ENCODE measurements at places on chromosomes 4 and X. TPM values are rescaled to one million over a fixed set of nuclear protein-coding genes. Genes with fewer than 3 reads are reported as not detected.
A peak's percentile ranks its signal among the peaks of the same experiment; 100 is the strongest.

The NWD2 gene
- under 0.01 TPM for polyA plus RNA-seq

The PYURF gene
- 114 TPM for polyA plus RNA-seq

The EGF gene
- 0.48 TPM for polyA plus RNA-seq

The PPA2 gene
- 108 TPM for polyA plus RNA-seq

The CLDN34 gene
- not detected for polyA plus RNA-seq

The DUSP21 gene
- polyA plus RNA-seq, result 2.2 TPM

The ESX1 gene
- polyA plus RNA-seq, result not detected

The FGF16 gene
- polyA plus RNA-seq, result not detected

The SFRP2 gene
- polyA plus RNA-seq, result 11.6 TPM

The HSPA4L gene
- 0.54 TPM for polyA plus RNA-seq

The NAP1L2 gene
- 0.89 TPM for polyA plus RNA-seq

The WDR17 gene
- not detected for polyA plus RNA-seq

GRCh38 chr4:100841911-100842310 lies 324.1 kb upstream of the EMCN start:
- no peaks in the 10 kb centered on the region for H3K4me1 ChIP-seq
- no peaks in the 10 kb centered on the region for H3K27me3 ChIP-seq
- no peak for DNase-seq
- no peaks in the 10 kb centered on the region for H3K36me3 ChIP-seq
- H3K27ac ChIP-seq, result no peak overlapping the region

- DNase-seq, result no peak
- no peaks in the 10 kb centered on the region for H3K4me1 ChIP-seq
- H3K27me3 ChIP-seq, result no peaks in the 10 kb centered on the region
- no peak overlapping the region for H3K27ac ChIP-seq
These were observed 651.2 kb upstream of the GALNT7 start for GRCh38 chr4:172517391-172517790.

- no peaks in the 10 kb centered on the region for H3K4me1 ChIP-seq
- H3K4me3 ChIP-seq, result no peak overlapping the region
- H3K36me3 ChIP-seq, result no peaks in the 10 kb centered on the region
- H3K27ac ChIP-seq, result no peak overlapping the region
These were observed 8.2 kb upstream of the CNOT6L start for GRCh38 chr4:77827343-77827742.

GRCh38 chrX:65576160-65576559 lies 41.6 kb upstream of the LAS1L start:
- no peaks in the 10 kb centered on the region for H3K27me3 ChIP-seq
- DNase-seq, result no peak
- no peaks in the 10 kb centered on the region for H3K36me3 ChIP-seq

- DNase-seq, result no peak
- H3K36me3 ChIP-seq, result no peaks in the 10 kb centered on the region
- no peaks in the 10 kb centered on the region for H3K4me1 ChIP-seq
- H3K4me3 ChIP-seq, result no peak overlapping the region
- no peaks in the 10 kb centered on the region for H3K27me3 ChIP-seq
These were observed 43.1 kb downstream of the NAT8L start for GRCh38 chr4:2102045-2102883.

GRCh38 chr4:149203256-149204001 lies 612.2 kb downstream of the IQCM start:
- no peak overlapping the region for H3K4me3 ChIP-seq
- H3K27ac ChIP-seq, result peak overlapping the region; percentile 32
- DNase-seq, result peak; percentile 70
- no peaks in the 10 kb centered on the region for H3K27me3 ChIP-seq

GRCh38 chrX:118562582-118563164 lies 67.1 kb downstream of the DOCK11 start:
- no peaks in the 10 kb centered on the region for H3K36me3 ChIP-seq
- no peaks in the 10 kb centered on the region for H3K4me1 ChIP-seq
- H3K27me3 ChIP-seq, result no peaks in the 10 kb centered on the region

DNA sequence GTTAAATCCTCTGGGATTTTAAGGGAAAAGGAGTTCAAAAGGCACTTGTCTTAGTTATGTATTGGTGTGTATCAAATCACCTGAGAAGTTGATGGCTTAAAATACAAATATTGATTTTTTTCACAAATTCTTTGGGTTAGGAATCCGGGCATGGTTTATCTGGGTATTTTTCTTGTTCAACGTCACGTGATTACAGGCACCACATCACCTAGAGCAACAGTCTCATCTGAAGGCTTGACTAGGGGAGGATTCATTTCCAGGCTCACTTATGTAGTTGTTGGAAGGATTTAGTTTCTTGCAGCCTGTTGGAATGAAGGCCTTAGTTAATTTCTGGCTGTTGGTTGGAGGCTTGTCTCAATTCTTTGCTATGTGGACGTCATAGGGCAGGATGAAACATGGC lies 326.1 kb downstream of the STIM2 start:
- no peaks in the 10 kb centered on the region for H3K27me3 ChIP-seq
- H3K36me3 ChIP-seq, result no peaks in the 10 kb centered on the region
- no peak for DNase-seq

DNA sequence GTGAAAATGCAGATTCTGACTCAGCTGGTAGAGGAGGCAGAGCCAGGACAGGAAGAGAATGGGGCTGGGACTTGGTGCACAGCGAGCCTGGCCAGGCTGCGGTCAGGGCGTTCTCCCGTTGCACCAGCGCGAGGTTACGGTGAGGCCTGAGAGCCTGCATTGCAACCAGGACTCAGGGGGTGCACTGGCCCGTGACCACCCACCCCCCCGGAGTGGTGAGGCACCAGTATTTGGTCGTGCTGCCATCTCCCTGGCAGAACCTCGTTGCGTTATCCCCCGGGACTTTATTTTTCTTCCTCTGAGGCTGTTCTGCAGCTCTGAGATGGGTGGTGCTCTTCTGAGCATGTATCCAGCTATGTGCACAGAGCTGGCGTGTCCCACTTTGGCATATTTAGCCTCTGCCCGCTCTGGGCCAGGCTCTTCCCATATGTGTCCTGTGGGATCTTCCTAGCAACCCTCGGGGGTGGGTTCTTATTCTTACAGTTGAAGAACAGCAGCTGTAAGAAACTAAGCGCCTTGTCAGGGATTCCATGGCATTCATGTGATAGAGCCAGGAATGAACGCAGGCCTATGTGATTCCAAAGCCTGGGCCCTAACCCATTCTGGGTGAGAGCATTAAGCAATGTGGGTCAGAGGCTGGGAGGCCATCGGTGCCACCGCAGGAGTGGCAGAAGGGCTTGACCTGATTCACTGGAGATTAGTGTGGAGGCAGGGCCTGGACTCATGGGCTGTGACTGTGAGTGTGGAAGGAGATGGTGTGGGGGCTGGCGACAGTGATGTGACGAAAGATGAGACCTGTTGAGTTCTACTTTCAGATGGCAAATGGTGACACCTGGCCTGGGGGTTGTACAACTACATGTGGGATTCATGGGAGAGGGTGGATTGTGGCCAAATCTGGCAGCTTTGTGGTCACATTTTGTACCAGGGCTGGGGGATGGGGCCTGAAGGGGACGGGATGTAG lies 3.1 kb downstream of the TADA2B start:
- H3K4me3 ChIP-seq, result no peak overlapping the region
- no peaks in the 10 kb centered on the region for H3K4me1 ChIP-seq
- H3K36me3 ChIP-seq, result peaks cover 56% of the 10 kb centered on the region
- no peak for DNase-seq

GRCh38 chr4:53349091-53349491 lies 16.8 kb downstream of the SCFD2 start:
- DNase-seq, result no peak
- no peaks in the 10 kb centered on the region for H3K27me3 ChIP-seq
- H3K4me1 ChIP-seq, result no peaks in the 10 kb centered on the region
- H3K36me3 ChIP-seq, result no peaks in the 10 kb centered on the region

- H3K36me3 ChIP-seq, result no peaks in the 10 kb centered on the region
- peak; percentile 9 for DNase-seq
- peak overlapping the region; percentile 66 for H3K27ac ChIP-seq
- H3K4me1 ChIP-seq, result peaks cover 41% of the 10 kb centered on the region
- H3K4me3 ChIP-seq, result no peak overlapping the region
These were observed 16.3 kb downstream of the RTL5 start for GRCh38 chrX:72115380-72115779.

- H3K27ac ChIP-seq, result no peak overlapping the region
- no peaks in the 10 kb centered on the region for H3K27me3 ChIP-seq
- no peak for DNase-seq
- H3K4me1 ChIP-seq, result no peaks in the 10 kb centered on the region
- no peak overlapping the region for H3K4me3 ChIP-seq
- H3K36me3 ChIP-seq, result no peaks in the 10 kb centered on the region
These were observed 102.0 kb downstream of the TSPAN5 start for GRCh38 chr4:98556451-98556850.

- H3K27me3 ChIP-seq, result no peaks in the 10 kb centered on the region
- no peaks in the 10 kb centered on the region for H3K36me3 ChIP-seq
- H3K27ac ChIP-seq, result peak overlapping the region; percentile 92
- peak; percentile 94 for DNase-seq
These were observed 18.5 kb downstream of the APLN start for GRCh38 chrX:129636175-129636681.

GRCh38 chr4:122129061-122129460 lies 23.1 kb upstream of the BLTP1 start:
- no peaks in the 10 kb centered on the region for H3K27me3 ChIP-seq
- DNase-seq, result no peak
- no peak overlapping the region for H3K4me3 ChIP-seq
- H3K4me1 ChIP-seq, result no peaks in the 10 kb centered on the region

GRCh38 chr4:2194496-2194895 lies 47.4 kb downstream of the HAUS3 start:
- DNase-seq, result peak; percentile 59
- no peaks in the 10 kb centered on the region for H3K27me3 ChIP-seq
- H3K36me3 ChIP-seq, result no peaks in the 10 kb centered on the region

DNA sequence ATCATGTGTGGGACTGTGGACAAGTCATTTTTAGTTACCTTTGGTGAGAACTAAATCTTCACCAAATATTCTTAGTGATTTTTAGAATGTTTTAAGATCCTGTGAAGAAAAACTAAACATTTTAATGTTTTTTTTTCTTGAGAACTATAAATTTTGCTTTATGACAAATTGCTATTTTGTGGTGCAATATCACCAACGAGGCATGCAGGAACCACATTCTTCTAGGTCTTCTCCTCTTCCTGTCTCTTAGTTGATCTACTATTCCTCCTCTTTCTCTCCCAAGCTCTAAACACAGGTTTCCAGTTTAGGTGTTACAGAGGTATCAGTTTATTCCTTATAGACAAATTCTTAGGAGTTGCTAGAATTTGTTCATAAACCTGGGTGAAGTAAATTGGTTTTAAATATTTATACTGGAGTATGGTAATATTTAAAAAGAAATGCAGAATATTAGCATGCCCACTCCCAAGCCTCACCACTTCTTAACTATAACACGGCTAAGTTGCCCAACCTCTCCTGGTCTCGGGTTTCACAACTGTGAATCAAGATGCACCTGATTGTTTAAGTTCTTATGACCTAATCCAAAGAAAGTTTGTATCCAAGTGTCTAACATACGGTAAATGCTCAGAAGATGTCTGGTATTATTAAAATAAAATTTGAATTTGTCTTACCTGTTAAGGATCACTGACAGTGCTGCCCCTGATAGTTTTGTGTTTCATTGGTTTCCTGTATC lies 56.5 kb upstream of the CLNK start:
- H3K27me3 ChIP-seq, result no peaks in the 10 kb centered on the region
- H3K4me1 ChIP-seq, result no peaks in the 10 kb centered on the region
- H3K4me3 ChIP-seq, result no peak overlapping the region
- no peak for DNase-seq

DNA sequence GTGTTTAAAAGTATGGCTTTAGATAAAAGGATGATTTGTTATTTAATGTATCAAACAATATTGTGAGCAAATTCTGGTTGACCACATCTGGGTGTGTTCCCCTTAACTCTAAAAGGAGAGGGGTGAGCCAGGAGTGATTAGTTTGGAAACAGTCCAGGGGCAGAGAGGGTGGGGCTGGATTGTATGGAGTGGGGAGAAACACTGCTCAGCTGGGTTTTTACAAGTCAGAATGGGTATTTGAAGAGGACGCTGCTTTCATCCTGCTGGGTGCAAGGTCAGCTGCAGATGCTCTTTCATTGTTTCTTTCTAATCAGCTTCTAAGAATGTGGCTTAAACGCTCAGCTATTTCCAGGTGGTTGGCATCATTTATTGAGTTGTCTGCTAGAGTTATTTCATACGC lies 82.8 kb upstream of the LIMCH1 start:
- H3K4me1 ChIP-seq, result no peaks in the 10 kb centered on the region
- H3K27ac ChIP-seq, result no peak overlapping the region

- no peaks in the 10 kb centered on the region for H3K4me1 ChIP-seq
- H3K4me3 ChIP-seq, result no peak overlapping the region
- no peak overlapping the region for H3K27ac ChIP-seq
- H3K36me3 ChIP-seq, result no peaks in the 10 kb centered on the region
These were observed 97.7 kb downstream of the EFHC2 start for GRCh38 chrX:44245733-44246132.

- H3K27ac ChIP-seq, result no peak overlapping the region
- no peak for DNase-seq
- H3K36me3 ChIP-seq, result no peaks in the 10 kb centered on the region
- no peak overlapping the region for H3K4me3 ChIP-seq
These were observed 23.8 kb downstream of the MSL3 start for GRCh38 chrX:11781734-11782370.

DNA sequence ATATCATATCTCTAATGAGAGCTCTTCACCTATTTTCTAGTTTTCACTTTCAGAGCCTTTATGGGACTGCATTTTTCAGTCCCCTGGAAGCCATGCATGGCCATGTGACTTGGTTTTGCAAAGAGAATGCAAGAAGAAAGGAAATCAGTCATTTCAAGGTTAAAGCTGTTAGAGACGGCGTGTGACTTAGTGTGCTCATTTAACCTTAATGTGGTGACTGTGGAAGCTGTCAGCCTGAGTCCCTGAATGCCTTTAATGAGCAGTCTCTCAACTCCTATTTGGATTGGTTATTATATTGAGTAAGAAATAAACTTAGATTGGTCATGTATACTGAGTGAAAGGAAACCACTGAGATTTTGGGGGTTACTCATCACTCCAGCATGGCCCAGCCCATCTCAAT lies 212.7 kb downstream of the KCNIP4 start:
- no peak for DNase-seq
- H3K4me1 ChIP-seq, result no peaks in the 10 kb centered on the region
- no peaks in the 10 kb centered on the region for H3K36me3 ChIP-seq

- no peaks in the 10 kb centered on the region for H3K4me1 ChIP-seq
- H3K36me3 ChIP-seq, result no peaks in the 10 kb centered on the region
- no peaks in the 10 kb centered on the region for H3K27me3 ChIP-seq
- H3K27ac ChIP-seq, result no peak overlapping the region
These were observed 443.4 kb downstream of the TECRL start for GRCh38 chr4:63965875-63966274.

DNA sequence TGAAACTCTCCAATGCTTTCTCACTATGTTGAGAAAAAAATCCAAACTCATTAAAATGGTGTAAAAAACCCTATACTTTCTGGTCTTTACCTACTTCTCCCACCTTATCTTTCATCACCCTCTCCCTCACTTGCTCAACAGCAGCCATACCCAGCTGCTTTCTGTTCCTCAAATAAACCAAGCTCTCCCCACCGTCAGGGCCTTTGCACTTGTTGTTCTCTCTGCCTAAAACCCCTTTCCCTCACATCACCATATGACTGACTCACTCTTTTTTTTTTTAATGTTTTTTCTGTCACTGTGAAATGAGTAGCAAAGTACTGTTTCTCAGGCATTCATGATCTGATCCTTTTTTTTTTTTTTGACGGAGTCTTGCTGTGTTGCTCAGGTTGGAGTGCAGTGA lies 122.3 kb upstream of the TMEM164 start:
- DNase-seq, result no peak
- H3K36me3 ChIP-seq, result no peaks in the 10 kb centered on the region
- H3K4me1 ChIP-seq, result no peaks in the 10 kb centered on the region
- H3K27ac ChIP-seq, result no peak overlapping the region

Measured in small intestine (tissue), 16 donors.